Adrenal gland (tissue), 19 donors: ENCODE measurements at places on chromosomes 7 and 10. TPM values are rescaled to one million over a fixed set of nuclear protein-coding genes. Genes with fewer than 3 reads are reported as not detected.

AZGP1 gene
- 0.50 TPM for total RNA-seq

CALML5 gene
- total RNA-seq: not detected

- DNase-seq: no peak
Measured at GRCh38 chr10:16902606-16903005, 85.4 kb upstream of the RSU1 start.

DNA sequence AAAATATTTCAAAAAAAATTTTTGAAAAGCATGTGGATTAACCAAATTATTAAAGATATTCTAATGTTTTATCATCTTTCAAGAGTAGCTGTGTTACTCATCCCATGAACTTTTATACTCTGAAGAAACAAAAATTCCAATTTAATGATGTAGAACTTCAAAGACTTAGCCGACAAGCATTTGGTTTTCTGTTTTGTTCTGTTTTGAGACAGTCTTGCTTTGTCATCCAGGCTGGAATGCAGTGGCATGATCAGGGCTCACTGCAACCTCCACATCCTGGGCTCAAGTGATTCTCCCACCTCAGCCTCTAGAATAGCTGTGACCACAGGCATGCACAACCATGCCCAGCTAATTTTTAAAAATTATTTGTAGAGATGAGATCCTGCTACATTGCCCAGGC, 17.8 kb upstream of the LCOR start:
- DNase-seq: no peak

DNA sequence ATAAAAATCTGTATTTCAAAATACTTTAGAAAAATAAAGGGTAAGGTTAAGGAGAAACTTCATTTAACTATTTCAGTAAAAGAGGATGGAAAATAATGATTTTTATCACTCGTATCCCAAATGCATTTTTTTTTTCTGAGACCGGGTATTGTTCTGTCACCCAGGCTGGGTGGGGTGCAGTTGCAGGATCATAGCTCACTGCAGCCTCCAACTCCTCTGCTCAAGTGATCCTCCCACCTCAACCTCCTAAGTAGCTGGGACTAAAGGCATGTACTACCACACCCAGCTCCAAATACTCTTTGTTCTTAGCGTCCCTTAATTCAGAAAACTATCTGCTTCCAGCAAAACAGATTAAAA, 11.8 kb downstream of the KMT2C start:
- no peak for DNase-seq

DNA sequence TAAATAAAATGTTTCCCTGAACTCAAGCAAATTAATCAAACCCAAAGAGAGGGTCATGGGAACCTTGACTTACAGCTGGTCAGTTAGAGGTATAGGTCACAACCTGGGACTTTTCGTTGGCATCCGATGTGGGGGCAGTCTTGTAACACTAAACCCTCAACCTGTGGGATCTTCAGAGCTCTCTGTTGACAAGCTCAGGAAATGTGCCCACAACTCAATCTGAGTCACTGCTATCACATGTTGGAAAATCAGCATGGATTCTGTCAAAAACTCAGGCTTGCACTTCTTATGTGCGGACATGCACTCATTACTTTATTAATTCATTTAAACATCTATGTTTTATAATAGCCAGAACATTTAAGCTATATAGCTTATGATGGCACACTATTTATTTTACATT, 424.6 kb upstream of the SORCS1 start:
- no peak for DNase-seq

LRRC61 gene
- total RNA-seq: 177 TPM
